ENCODE measurements at places on chromosomes 2 and 18.
A peak's percentile ranks its signal among the peaks of the same experiment; 100 is the strongest.

GRCh38 chr2:54520687-54521086 is 64.6 kb downstream of the SPTBN1 start:
- DNase-seq, result no peak

- DNase-seq, result no peak
Measured at GRCh38 chr2:240959214-240959940, 39.0 kb upstream of the SNED1 start.

- DNase-seq, result no peak
Measured at GRCh38 chr2:55355451-55355850, 64.2 kb downstream of the CCDC88A start.

- no peak for DNase-seq
Measured at GRCh38 chr2:25939257-25939668, 43.0 kb downstream of the KIF3C start.

DNA sequence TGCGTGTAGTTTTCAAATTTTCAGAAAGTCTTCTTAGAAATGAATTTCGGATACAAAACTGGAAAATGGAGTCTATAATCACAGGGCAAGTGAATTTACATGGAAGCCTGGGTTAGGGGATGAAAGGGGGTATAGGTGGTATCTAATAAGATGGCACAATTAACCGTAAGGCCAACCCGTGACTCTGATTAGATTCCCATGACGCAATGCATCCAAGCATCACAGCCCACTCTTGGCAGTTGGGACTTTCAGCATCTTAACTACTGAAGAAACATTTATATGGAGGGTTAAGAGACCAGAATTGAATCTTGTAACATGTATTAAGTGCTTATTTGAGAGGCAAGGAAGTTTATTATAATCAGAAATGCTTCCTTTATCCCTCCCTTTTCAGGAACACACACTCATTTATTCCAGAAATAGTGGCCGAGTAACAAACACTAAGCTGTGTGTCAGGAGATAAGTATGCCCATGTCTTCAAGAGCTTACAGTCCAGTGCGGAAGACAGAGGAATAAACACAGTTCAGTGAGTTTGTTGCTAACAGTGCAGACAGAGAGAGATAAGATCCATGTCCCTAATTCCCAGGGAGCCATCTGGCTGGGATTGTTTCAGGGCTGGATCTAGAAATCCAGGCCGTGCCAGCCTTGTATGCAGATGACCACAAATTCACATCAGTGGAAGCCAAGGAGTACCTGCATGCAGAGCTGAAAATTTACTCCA is 151.2 kb downstream of the ANTXR1 start:
- no peak for DNase-seq

DNA sequence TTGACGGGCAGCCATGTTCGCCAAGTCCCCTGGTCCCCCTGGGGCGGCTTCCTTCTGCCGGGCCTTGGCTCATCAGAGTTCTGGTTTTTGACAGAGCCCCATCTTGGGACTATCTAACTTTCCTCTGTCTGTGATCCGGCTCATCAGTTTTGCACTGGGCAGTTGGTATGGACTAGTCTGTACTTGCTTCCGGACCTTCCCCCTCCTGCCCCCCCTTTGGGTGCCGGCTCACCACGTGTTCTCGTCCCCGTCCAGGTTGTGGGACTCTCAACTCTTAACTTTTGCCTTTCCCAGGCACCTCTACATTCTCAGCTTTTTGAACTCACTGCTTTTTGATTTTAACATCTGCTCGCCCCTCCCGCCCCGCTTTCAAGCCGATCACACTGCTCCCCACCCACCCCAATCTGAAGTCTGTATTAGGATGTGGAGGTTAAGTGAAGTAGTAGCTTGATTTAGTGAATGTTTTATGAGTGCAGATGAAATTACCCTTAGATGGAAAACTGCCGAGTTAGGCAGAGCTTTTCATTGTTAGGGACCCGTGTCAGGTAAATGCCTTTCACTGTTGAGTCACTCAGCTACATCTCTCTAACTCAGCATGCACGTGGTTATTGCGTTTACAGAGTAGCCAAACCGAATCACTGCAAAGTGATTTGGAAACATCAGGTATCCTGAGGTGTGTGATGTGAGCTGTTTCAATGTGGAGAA is 874 bp downstream of the WDR43 start:
- DNase-seq, result peak; percentile 8

- DNase-seq, result no peak
Measured at GRCh38 chr18:68177807-68178702, 536.9 kb downstream of the TMX3 start.

DNA sequence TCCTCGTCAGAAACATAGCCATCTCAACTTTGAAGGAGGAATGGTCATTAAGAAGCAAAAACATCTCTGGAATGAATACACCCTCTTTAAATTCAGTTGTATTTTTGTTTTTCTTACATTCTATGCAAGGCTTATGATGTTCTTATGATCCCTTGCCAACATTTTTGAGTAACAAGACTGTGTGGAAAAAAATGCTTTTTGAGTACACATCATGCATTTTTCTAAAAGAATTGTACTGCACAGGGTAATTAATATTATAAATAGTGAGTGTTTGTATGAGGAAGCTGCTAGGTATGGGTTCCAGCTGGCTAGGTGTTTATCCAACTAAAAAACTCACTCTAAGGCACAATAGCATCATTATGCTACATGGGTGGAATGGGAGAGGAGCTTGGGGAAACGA is 59.0 kb upstream of the SPATS2L start:
- DNase-seq, result no peak

GRCh38 chr2:58571181-58571852 is 330.2 kb upstream of the FANCL start:
- no peak for DNase-seq

DNA sequence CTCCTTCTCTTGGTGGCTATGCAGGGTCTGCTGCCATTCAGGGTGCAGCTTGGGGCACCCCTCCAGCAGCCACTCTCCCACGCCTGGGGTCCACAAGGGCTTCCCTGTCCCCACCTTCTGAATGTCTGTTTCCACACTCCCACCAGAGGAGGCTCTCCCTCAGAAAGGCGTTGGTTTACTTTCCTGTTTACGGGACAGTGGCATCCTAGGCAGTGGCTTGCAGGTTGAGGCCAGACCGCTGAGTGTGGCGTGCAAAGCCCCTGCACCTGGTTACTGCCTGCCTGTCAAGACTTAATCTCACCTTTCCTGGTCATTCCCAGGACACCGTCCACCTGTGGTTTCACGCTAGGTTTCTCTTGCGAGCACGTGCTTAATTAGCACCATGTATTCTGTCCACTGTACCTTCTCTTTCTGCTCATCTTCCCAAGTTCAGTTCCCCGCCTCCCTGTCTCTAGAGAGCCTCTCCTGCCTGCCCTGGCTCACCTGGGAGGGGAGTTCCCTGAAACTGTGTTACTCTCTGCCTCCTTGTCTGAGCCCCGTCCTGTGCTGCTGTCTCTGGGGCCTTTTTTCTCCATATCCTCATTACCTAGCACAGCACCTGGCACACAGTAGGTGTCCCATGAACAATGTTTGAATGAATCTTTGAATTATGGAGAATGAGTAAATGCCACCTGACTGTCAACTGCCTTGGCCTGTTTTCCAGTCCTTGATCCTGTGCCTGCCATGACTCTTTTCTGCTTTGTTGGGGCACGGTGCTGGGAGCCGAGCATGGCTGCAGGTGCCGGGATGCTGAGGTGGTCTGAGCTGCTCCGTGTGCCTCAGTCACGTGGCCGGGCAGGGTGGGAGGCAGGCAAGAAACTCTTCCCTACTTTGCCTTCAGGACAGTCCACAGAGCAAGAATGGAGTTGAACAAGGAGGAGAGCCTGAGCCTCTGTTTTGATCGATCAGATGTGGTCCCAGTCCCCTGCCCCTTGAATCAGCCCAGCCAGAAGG is 56.4 kb downstream of the ARHGEF4 start:
- no peak for DNase-seq

GRCh38 chr2:101125374-101125773 is 25.8 kb downstream of the TBC1D8 start:
- no peak for DNase-seq

DNA sequence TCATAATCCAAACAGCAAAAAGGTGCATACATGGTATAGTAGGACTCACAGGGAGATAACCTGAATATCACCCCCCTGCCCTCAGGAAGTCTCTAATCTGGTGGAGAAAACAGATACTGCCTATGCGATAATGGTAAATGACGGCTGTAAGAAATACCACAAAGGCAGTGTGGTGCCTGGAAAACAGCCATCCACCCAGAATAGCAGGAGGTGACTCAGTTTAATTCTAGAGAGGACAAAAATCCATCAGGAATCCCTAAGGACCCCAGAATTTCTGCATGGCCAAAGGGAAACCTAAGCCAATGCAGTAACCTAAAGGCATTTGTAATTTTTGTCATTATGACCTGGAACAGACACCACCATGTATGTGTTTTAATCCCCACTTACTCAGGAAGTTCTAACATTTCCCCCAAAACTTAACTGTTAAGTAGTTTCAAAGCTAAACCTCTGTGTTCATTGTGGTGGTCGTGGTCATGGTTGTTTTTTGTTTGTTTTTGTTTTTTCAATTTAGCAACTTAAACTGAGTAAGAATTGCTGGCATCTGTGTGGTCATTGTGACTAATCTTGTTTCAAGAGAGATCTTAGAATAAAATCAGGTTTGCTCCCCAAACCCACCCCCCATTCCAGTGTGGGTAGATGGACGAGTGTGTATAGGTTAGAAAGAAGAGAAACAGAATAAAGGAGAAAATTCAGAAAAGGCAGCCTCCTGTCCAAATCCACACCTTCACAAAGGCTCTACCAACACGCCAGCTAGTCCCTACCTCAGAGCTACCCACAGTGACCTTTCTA is 121.5 kb upstream of the CDCA7 start:
- no peak for DNase-seq

DNA sequence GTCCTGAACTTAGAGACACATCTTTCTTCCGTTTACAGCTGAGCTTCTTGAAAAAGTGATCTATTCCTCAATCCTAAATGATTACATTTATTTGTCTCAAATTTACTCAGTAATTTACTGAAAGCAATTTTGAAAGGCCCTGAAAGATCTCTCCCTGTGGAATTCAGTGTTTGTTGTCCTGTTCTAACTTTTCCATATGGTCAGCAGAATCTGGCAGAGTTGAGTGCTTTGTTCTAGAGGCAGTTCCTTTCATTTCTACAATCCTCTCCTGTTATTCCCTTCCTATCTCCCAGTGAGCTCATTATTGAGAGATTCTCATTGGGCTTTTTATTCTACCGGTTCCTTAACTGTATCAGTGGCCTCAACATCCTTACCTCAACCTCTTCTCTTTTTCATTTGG is 36.5 kb upstream of the REG3G start:
- DNase-seq, result no peak

DNA sequence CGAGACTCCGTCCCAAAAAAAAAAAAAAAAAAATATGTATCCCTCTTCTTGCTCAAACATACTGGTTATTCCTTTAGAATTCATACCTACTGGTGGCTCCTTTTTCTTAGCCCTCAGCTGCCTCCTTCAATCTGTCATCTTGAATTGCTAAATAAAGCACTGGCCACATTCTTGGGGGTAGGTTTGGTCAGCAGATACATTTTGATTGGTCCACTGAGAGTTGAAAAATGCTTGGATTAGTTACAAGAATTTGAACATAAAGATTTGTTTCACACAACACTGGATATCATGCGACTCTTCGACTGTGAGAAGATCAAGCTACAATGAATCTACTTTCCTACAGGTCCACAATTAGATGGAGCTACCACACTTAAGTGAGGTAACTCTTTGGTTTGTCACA is 906.1 kb upstream of the SLC39A10 start:
- DNase-seq, result no peak

- DNase-seq, result no peak
Measured at GRCh38 chr2:6968319-6969100, 51.3 kb downstream of the RNF144A start.

DNA sequence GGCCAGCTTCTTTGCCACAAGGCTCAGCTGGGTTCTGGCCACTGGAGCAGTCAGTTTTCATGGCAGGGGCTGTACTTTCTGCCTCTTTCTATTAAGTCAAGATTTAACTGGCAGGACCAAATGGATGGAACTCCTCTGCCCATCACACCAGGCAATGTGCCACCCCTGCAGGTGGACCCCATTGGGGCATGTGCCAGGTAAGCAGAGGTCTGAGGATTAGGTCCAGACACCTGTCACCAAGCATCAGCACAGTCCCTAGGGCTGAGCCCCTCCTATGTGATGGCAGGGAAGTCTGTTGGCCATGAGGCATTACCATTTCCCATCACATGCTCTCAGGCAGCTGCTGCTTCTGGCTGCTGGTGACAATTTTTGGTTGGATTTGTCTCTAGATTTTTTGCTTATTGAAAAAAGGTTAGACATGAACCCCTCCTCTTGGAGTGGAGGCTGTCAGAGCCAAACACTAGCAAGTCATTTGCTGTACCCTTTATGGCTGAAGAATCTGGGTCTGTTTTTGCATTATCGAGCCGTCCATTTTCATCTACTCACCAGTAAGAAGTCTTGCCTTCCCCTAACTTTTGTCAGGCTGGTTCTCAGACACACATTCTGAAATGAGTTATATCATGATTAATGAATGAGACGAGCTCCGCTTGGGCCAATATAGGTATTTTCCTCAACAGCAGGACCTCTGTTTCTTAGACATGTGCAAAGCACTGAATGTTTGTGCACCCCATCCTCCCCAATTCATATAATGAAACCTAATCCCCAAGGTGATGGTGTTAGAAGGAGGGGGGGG is 328.0 kb downstream of the TSN start:
- no peak for DNase-seq

GRCh38 chr2:229199267-229199666 is 71.8 kb downstream of the PID1 start:
- no peak for DNase-seq

- no peak for DNase-seq
Measured at GRCh38 chr2:192484903-192485302, 290.2 kb upstream of the TMEFF2 start.

DNA sequence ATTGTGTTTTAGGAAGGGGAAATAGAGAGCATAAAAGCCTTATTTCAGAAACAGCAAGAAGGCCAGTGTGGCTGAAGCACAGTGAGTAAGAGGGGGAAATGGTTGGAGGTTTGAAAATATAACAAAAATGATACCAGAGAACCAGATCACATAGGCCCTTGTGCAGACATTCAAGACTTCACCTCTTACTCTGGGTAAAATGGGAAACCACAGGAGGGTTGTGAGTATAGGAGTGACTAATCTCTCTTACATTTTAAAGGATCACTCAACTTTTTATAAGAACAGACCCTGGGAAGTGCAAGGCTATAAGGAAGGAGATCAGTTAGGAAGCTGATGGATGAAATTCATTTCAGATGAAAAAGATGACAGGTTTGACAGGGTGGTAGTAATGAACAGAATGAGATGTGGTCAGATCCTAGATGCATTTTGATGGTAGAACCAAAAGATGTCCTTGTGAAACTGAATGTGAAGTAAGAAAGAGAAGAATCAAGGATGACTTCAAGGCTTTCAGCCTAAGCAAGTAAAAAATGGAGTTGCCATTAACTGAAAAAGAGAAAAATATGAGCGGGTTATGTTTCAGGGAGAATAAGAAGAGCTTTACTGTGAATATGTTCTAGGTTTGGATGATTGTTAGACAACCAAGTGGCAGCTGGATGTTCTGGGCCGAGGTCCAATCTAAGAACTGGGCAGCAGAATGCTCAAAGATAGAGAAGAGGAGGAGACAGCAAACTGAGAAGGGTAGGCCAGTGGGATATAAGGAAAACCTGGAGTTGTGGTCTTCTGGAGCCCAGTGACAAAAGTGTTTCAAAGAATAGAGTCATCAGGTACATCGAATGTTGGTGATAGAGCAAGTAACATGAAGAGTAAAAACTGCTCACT is 65.1 kb downstream of the USP40 start:
- DNase-seq, result no peak

All from central memory CD4-positive, alpha-beta T cell (primary cell).